Stomach (tissue), 19 donors: ENCODE measurements at places on chromosomes 13 and 19. TPM values are rescaled to one million over a fixed set of nuclear protein-coding genes. Genes with fewer than 3 reads are reported as not detected.
A peak's percentile ranks its signal among the peaks of the same experiment; 100 is the strongest.

GRCh38 chr13:39765801-39766463, 110.5 kb downstream of the COG6 start:
- H3K27me3 ChIP-seq: no peaks in the 10 kb centered on the region
- no peaks in the 10 kb centered on the region for H3K36me3 ChIP-seq
- no peaks in the 10 kb centered on the region for H3K4me1 ChIP-seq
- peak; percentile 76 for DNase-seq
- H3K4me3 ChIP-seq: no peak overlapping the region

DNA sequence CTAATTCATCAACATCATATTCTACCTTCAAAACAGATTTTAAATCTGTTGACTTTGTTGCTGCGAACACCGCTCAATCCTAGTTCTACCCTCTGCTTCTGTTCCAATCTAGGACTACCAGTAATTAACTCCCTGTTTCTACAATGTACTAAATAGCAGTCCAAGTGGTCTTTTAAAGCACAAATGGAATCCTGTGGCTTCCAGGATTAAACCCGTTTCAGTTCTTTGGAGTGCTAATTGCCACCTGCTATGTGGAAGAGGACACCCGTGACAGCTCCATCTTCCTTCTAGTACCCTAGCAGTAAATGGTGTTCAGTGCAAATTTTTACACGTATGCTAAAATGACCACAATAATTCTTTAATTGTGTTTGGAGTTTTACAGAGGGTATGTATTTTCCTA, 232.1 kb downstream of the TDRD3 start:
- DNase-seq: no peak
- no peaks in the 10 kb centered on the region for H3K27me3 ChIP-seq
- no peak overlapping the region for H3K27ac ChIP-seq
- H3K36me3 ChIP-seq: no peaks in the 10 kb centered on the region

- H3K4me1 ChIP-seq: peaks cover 24% of the 10 kb centered on the region
- H3K4me3 ChIP-seq: peak overlapping the region; percentile 93
- peaks cover 22% of the 10 kb centered on the region for H3K36me3 ChIP-seq
- no peaks in the 10 kb centered on the region for H3K27me3 ChIP-seq
Measured at GRCh38 chr19:33194886-33195644, 935 bp downstream of the LRP3 start.

DNA sequence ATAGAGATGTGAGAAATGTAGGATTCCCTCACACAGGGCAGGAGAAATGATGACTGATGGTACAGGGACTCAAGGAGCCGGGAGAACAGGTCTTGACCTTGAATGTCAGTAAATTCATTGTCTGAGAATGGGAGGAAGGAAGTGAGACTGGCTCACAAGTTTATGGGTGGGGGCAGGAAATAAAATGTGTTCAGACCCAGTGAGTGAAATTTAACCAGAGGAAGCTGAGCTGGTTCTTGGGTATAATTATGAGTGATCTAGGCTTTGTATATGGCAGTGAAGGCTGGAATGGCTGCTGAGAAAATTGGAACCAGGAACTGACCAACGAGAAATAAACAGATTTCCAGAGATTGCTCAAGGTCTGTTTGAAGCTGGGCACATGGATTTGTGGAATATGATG, 6.3 kb upstream of the IGSF23 start:
- peak; percentile 57 for DNase-seq
- H3K27me3 ChIP-seq: no peaks in the 10 kb centered on the region
- no peak overlapping the region for H3K4me3 ChIP-seq
- H3K4me1 ChIP-seq: peaks cover 13% of the 10 kb centered on the region
- H3K27ac ChIP-seq: peak overlapping the region; percentile 7

GRCh38 chr13:50732712-50733111, 110.8 kb downstream of the DLEU7 start:
- no peaks in the 10 kb centered on the region for H3K27me3 ChIP-seq
- H3K4me1 ChIP-seq: no peaks in the 10 kb centered on the region
- no peak overlapping the region for H3K27ac ChIP-seq
- no peak overlapping the region for H3K4me3 ChIP-seq
- DNase-seq: no peak

NMRK2 gene
- 4.3 TPM for polyA plus RNA-seq

SPC24 gene
- polyA plus RNA-seq: 6.5 TPM

CYP4F3 gene
- 0.31 TPM for polyA plus RNA-seq

LACC1 gene
- polyA plus RNA-seq: 3.6 TPM
